ENCODE measurements at places on chromosomes 13 and 19. TPM values are rescaled to one million over a fixed set of nuclear protein-coding genes. Genes with fewer than 3 reads are reported as not detected.

- no peaks in the 10 kb centered on the region for H3K36me3 ChIP-seq
- peaks cover 7% of the 10 kb centered on the region for H3K27me3 ChIP-seq
- H3K27ac ChIP-seq = no peak overlapping the region
- H3K4me1 ChIP-seq = no peaks in the 10 kb centered on the region
Observed at GRCh38 chr13:110555601-110556223, 5.8 kb downstream of the RAB20 start.

GRCh38 chr13:66128201-66128600 lies 1101.9 kb downstream of the PCDH9 start:
- H3K36me3 ChIP-seq = no peaks in the 10 kb centered on the region
- H3K27me3 ChIP-seq = no peaks in the 10 kb centered on the region
- DNase-seq = no peak
- no peak overlapping the region for H3K4me3 ChIP-seq

- H3K27ac ChIP-seq = peak overlapping the region; percentile 12
- no peaks in the 10 kb centered on the region for H3K27me3 ChIP-seq
- DNase-seq = no peak
- H3K4me3 ChIP-seq = no peak overlapping the region
- H3K4me1 ChIP-seq = peaks cover 6% of the 10 kb centered on the region
Observed at GRCh38 chr13:113452466-113452865, 822 bp downstream of the ADPRHL1 start.

The FFAR2 gene
- 1.1 TPM for polyA plus RNA-seq

DNA sequence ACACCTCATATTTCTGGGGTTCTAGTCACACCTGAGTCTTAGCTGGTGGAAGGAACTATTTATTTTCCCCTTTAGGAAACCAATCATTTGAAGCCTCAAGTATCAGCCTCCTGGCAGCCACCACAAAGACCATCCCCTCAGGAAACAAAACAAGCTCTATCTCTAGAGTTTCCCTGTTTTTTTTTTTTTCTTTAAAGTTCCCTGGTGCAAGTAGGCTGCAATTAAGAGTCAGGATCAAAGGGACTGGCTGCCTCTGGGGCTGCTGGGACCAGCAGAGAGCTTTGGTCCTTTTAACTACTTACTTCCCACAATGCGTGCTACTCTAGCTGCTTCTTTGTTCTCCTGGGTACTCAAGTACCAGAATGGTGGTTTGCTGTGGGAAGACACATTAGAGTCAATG lies 11.4 kb downstream of the MBNL2 start:
- no peaks in the 10 kb centered on the region for H3K4me1 ChIP-seq
- H3K27me3 ChIP-seq = no peaks in the 10 kb centered on the region
- no peak for DNase-seq
- no peaks in the 10 kb centered on the region for H3K36me3 ChIP-seq

The C2CD4C gene
- polyA plus RNA-seq = 0.59 TPM
